ENCODE measurements at places on chromosomes 7 and 10. TPM values are rescaled to one million over a fixed set of nuclear protein-coding genes. Genes with fewer than 3 reads are reported as not detected.
A peak's percentile ranks its signal among the peaks of the same experiment; 100 is the strongest.

- DNase-seq, result no peak
These were observed 137.4 kb downstream of the FAM53B start for GRCh38 chr10:124606822-124607221.

DNA sequence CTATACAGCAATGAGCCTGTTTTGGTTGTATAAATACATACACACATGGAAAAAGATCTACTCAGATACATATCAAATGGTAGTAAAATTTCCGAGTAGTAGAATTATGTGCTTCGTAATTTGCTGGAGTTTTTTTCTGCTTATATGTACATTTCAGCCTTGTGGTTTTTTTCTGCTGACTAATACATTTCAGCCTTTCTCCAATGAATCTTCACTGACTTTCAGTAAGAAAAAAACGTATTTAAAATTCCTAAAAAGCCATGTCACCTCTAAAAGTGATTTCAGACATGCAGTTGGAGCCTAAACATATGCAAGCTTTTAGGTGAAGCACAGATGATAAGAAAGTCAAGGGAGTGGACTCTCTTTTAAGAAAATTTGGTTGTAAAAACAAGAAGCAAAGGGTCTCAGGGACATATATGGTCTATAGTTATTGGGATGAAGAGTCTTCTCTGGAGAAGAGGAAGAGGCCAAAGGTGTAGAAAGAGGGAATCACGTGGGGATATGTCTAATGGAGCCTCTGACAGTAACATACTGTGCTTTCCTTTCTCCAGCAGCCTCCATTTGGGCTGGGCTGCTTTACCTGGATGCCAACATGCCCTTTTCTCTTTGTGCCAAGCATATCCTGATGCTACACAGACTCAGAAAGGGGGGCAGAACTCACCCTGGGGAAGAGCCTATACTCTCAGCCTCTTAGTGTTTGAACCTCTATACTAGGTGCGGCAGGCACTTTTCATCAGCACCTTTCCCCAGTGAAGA is 2.4 kb downstream of the AMPH start:
- DNase-seq, result peak; percentile 85

DNA sequence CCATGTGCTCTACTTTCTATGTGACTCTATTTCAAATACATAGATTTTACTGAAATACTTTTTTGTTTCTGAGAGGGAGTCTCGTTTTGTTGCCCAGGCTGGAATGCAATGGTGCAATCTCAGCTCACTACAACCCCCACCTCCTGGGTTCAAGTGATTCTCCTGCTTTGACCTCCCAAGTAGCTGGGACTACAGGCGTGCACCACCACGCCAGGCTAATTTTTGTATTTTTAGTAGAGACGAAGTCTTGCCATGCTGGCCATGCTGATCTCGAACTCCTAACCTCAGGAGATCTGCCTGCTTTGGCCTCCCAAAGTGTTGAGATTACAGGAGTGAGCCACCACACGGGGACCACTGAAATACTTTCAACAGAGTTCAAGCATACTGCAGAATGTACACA is 3.5 kb downstream of the IDI1 start:
- DNase-seq, result no peak

DNA sequence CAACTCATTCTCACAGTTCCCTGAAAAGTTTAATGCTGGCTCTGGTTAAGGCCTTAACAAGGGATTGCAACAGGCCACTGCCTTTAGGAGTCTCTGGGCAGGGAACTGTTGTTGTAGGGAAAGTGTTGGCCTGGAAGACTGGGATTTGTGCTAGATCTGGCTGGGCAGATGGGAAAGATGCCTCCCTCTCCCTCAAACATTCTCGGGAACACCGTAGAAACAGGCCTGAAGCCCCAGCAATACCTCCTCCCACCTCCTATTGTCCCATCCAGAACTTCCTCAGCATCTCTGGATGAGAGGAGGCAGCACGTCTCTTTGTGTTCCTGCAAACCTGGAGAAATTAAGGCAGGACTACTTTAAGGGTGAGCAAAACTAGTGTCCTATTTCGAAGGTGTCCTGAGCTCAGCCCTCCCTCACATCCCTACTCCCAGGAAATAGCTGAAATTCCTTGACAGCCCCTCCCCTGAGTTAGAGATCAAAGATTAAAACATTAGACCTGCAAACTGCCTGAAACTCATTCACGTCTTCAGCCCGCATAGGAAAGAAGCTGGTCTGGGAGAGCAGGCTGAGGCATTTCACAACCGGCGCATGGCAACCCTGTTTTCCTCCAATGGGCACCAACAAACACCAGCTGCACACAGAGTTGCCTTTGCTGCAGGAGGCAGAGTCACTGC is 10.9 kb upstream of the MAP3K8 start:
- peak; percentile 72 for DNase-seq

DNA sequence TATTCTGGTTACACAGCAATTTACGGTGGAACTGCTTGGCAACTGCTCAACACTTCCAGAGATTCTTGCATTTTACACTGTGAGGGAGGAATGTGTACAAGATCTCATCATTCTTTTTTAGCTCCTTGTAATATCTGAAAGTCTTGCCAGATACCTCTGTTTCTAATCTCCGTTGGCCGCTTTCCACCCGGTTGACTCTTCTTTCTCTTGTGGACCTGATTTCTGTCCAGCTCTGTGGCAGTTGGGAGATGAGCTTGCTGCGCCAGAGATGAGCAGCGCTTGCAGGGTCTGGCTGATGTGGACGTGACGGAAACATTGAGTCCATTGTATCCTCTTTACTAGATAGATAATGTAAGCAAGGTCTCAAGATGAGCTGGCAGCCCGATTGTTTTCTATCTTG is 27.6 kb downstream of the SPAG6 start:
- peak; percentile 6 for DNase-seq

GRCh38 chr10:36373424-36374096 is 731.5 kb upstream of the FZD8 start:
- no peak for DNase-seq

- no peak for DNase-seq
These were observed 62.1 kb upstream of the DNAAF5 start for GRCh38 chr7:664402-664775.

DNA sequence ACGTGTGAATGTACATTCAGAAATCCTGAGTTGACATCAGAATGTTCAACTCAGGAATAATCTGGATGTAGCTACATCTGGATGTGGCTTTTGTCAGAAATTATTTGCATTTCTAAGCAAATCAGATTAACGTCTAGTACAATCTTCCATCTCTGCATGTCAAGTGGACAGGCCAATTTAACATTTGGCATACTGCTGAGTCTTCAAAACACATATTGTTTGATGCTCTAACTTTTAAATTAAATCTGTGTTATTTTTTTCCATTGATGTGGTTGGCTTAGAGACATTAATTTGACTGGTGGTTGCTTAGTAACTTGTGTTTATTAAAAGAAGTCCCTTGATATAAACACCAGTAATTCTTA is 3.4 kb downstream of the STAMBPL1 start:
- no peak for DNase-seq

DNA sequence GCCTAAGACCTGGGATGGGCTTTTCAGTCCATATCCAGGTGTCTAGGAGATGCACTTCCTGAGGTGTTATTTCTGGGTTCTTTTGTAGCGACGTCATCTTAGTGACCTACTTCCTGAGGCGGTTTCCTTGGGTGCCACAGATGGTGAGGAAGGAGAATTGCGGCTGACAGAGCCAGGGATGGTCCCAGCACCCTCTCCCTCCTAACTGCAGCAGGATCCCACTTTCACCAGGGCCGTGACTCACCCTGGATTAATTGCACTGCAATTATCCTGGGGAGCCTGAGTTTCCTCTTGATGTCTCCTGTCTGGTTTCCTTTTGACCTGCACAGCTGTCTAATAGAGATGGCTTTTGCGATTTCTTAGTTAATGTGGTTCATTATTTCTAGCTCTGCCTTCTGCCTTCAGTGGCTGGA is 271.7 kb downstream of the TCF7L2 start:
- DNase-seq, result peak; percentile 59

- peak; percentile 61 for DNase-seq
These were observed 101.0 kb downstream of the DIP2C start for GRCh38 chr10:588246-589165.

DNA sequence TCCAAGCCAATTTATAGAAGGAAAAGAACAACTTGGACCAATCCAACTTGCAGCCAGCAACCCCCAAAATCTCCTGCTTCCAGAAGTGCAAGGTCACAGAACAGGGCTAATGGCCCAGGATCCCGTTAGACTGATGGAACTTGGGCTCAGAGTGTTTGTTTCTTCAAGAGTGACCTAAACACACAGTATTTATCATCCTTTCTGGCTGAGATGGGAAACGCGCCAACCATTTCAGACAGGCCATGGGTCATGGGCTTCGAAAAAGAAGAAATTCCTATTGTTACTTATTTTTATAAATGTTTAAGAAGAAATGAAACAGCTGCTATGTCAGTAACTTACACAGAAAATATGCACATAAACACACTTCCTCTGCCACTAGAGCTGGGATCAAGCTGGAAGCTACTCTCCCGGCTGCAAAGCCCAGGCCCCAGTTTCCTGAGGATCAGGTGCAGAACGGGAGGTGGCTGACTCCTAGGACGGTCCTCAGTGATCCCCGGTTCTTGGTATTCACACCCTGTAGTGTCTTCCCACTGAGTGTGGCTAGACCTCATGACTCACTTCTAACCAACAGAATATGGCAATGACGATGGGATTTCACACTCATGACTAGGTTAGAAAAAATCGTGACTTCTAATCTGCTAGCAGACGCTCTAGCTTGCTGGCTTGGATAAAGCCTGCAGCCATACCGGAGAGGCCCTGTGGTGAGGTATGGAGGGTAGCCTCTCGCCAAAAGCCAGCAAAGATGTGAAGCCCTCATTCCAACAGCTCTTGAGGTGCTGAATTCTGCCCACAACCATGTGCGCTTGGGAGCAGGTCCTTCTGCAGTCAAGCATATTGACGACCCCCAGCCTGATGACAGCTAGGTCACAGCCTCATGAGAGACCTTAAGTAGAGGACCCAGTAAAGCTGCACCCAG is 60.2 kb downstream of the CHST15 start:
- DNase-seq, result peak; percentile 78

GRCh38 chr7:12674053-12674452 is 13.4 kb upstream of the ARL4A start:
- DNase-seq, result no peak

DNA sequence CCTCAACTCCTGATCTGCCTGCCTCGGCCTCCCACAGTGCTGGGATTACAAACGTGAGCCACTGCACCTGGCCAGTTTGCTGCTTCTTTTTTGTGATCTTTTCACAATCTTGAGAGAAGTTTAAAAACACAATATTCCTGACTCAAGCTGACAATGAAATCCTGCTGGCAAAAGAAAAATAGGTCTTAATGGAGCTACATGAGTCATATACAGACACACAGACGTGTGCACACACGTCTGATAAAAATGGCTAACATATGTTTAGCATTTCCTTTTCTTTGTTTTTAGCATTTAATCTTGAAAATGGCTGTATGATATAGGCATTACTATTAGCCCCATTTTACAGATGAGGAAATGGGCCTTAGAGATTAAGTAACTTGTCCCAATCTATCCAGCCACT is 29.4 kb upstream of the RAB18 start:
- DNase-seq, result peak; percentile 39

The PMS2 gene
- 12.8 TPM for total RNA-seq

The ELFN1 gene
- 6.2 TPM for total RNA-seq

The LRRC17 gene
- not detected for total RNA-seq

The GRB10 gene
- total RNA-seq, result 24.0 TPM

The RBP3 gene
- not detected for total RNA-seq

The PPP1R3A gene
- not detected for total RNA-seq

The HOGA1 gene
- total RNA-seq, result not detected
